ENCODE measurements at places on chromosomes 13 and 19.

DNA sequence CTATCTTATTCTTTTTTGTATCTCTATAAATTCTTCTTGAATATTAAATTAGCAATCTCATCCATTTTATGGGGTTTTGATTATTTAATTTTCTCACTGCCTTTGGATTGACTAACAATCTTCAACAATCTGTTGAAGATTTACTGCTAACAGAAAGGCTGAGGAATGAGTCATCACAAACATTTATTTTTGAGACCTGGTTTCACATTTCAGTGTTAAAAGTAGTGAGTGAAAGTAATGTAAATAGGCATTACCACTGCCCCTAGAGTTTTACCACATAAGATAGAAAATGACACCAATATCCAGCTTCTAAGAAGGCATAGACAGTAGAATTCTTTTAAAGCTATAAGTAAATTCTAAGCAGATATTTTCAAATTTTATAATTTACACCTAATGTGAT, 472.8 kb downstream of the OLFM4 start:
- DNase-seq, result no peak

DNA sequence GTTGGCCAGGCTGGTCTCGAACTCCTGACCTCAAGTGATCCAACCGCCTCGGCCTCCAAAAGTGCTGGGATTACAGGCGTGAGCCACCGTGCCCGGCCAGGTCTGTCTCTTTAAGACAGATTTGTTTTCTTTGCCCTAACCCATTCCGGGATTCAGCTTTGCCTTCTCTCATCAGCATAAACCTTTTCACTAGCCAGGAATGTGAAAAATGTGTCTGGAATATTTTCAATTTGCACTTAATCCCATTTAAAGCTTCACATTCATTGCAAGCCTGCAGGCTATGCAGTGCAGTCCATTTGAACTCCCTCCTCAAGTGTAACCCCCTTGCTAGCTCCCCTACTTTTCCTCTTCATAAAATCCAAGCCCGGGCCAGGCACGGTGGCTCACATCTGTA, 880 bp upstream of the TMEM160 start:
- peak; percentile 12 for DNase-seq

DNA sequence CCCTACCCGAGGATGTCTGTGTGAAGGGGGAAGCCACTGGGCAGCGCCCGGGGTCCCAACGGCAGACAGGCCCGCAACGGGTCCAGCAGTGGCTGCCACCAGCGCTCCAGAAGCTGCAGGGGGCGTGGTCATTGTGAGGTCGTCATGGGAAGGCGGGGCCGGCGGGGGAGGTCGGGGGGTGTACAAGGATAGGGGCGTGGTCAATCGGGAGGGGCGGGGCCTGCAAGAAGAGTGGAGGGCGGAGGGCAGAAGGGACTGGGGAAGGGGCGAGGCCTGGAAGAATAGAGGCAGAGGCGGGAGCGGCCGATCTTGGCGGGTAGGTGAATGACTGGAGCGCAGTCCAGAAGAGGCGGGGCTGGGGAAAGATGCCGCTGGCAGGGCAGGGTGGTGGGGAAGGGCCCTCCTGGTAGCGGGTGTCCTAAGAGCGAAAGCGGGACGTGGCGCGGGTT, 4.4 kb downstream of the FUZ start:
- DNase-seq, result peak; percentile 52

DNA sequence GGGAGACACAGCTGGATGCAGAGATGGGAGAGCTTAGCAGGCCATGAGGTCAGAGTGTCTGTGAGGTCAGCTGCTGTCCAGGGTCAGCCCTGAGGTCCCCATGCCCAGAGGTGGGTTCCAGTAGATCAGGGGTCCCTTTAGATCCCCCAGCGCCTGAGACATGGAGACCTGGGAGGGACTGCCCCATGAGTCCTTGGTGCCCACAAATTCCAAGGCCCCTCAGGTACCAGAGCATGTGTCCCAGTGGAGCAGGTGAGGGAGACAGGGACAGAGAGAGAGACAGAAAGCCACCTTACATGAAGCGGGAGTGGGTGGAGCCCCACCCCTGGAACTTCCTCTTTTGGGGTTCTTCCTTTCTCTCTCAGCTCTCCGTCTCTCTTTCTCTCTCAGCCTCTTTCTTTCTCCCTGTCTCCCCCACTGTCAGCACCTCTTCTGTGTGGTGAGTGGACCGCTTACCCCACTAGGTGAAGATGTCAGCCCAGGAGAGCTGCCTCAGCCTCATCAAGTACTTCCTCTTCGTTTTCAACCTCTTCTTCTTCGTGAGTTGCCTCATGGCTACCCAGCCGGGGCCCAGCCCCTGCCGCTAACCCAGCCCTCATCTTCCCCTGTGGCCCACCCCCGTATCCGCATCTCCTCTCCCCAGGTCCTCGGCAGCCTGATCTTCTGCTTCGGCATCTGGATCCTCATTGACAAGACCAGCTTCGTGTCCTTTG, at the start of gene CD37:
Gene CD37, plus strand, starts transcription at position 336 of the 713 bp plus-strand sequence. Its CDS starts 135 bp downstream, at position 471.
- no peak for DNase-seq

GRCh38 chr19:11577451-11578257, at the start of gene ACP5:
TSS of gene ACP5 (minus strand) at chr19:11577645. CDS start at chr19:11577317, 328 bp downstream.
- peak; percentile 62 for DNase-seq

- no peak for DNase-seq
Measured at GRCh38 chr19:35713904-35714495, 3.8 kb upstream of the KMT2B start.

GRCh38 chr13:31807090-31807541, 67.8 kb downstream of the RXFP2 start:
- peak; percentile 36 for DNase-seq

- no peak for DNase-seq
Measured at GRCh38 chr19:38099966-38100365, 124.1 kb downstream of the DPF1 start.

DNA sequence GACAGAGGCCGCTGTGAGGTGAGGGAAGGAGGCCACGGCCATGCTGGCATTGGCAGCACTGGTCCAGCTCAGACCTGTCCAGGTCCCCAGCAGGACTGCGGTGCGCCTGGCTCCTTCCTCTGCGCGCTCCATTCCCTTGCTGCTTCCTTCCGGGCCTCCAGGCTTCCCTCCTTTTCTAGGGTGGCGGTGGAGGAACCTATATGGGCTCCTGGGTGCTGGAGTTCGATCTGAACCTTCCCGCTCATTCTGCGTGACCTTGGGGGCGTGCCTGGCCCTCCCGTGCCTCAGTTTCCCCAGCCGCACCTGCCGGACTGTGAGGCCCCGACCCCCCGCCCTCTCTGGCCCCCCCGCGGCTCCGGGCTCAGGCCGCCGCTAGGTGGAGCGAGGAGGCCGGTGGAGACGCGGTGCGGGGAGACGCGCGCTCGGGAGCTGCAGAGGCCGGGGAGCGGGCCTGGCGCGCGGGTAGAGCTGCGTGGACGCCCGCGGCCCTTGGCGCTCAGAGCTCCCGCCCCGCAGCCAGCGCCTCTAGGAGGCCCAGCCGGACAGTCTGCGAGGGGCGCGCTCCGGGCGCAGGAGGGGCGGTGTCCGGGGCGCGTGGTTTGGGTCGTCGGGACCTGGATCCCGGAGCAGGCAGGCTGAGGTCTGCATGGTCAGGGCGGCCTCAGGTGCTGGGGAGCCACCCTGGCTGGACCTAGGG, 29.9 kb downstream of the EFNA2 start:
- no peak for DNase-seq

- DNase-seq, result no peak
Measured at GRCh38 chr13:102187313-102187712, 214.5 kb downstream of the FGF14 start.

GRCh38 chr13:27161980-27162379, 9.6 kb downstream of the USP12 start:
- no peak for DNase-seq

DNA sequence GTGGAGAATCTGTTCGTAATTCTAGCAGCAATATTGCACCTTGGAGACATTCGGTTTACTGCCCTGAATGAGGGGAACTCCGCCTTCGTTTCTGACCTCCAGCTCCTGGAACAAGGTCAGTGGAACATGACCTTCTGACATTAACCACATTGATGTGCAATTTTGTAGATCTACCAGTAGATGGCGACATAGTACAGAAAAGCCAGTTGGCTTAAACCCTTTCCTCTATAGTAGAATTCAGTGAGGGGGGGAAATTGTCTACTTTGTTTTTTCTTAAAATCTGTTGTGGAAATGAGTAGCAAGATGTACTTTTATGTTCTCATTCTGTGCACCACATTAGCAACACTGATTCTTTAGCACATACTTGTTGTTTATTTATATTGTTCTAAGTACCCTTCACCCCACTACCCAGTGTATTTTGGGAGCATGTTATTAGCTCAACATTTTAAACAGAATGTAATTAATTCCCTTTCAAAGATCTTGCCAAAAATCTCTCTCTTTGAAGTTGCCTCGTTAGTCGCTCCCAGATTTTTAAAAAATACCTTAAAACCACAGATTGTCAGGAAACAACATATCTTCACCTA, 332.2 kb downstream of the MYO16 start:
- peak; percentile 61 for DNase-seq

- no peak for DNase-seq
Measured at GRCh38 chr13:100394005-100394695, 194.4 kb downstream of the GGACT start.

DNA sequence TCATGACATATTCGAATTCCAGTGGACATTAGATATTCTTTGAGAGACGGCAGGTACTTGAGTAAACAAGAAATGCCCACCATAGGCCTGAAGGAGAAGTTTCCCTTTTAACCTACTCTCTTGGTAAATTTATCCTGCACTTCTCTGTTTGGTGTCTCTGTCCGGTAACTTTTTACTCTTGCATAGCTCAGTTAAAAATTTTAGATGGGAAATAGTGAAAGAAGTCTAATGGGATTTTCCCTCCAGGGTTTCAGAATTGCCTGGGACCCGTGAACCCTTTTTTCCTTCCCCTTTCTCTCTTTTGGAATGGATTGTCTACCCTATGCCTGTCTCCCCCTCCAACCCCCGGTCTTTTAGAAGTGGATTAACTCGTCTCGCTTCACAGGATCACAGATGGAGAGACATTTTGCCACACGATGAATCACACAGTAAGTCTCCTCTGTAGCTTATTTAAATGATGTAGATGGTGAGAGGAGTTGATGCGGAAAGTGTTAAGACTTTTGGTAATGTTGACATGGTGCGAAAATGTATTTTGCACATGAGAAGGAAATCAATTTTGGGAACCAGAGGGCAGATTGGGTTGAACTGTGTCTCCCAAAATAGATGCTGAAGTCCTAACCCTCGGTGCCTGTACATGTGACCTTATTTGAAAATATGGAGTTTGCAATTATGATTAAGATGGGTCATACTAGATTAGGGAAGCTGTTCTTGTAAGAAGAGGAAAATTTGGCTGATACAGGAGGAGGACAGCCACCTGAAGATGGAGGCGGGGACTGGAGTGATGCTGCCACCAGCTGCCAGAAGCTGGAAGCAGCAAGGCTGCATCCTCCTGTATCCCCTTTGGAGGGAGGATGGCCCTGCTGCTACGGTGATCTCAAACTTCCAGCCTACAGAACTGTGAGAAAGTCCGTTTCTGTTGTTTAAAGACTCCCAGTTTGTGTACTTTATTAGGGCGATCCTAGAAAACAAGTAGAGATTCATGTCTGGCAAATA, 711 bp upstream of the MIPEP start:
- DNase-seq, result peak; percentile 33

DNA sequence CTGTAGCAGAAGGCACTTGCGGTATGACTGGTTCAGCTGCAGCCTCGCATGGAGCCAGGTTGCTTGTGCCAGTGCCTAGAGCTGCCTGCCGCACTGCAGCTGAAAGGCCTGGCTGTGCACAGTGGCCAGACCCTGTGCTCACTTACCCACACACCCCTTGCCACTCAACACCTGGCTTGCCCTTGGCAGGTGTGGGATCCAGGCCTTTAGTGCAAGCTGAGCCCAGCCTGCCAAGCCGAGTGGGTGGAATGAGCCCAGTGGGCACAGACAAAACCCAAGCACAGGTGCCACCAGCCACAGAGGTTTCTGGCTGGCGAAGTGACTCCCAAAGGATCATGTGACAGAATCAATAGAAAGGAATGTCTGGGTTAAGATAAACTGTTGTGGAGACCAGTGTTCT, 19.5 kb downstream of the LIG4 start:
- no peak for DNase-seq

DNA sequence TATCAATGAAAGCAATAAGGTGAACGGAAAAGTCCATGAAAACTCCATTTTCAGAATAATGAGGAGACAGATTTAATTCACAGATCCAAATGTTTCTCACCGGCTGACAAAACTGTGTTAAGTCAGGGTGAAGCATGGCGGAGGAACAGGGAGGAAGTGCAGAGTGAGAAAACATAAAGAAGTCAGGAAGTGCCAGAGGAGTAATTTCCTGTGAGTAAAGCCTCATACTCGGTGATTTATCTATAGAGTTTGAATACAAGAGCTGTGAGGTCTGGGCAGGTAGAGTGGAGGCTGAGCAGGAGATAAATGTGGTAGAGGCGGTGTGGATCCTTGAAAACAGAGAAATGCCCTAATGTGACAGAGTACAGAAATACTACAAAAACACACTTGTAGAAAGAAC, 11.4 kb downstream of the CARD8 start:
- peak; percentile 58 for DNase-seq

- DNase-seq, result peak; percentile 85
Measured at GRCh38 chr19:56217039-56217949, 15.2 kb downstream of the ZSCAN5C start.

GRCh38 chr13:24254146-24254841, 55.1 kb upstream of the C1QTNF9 start:
- no peak for DNase-seq

- DNase-seq, result peak; percentile 97
Measured at GRCh38 chr13:77521194-77521593, 14.3 kb upstream of the SCEL start.

DNA sequence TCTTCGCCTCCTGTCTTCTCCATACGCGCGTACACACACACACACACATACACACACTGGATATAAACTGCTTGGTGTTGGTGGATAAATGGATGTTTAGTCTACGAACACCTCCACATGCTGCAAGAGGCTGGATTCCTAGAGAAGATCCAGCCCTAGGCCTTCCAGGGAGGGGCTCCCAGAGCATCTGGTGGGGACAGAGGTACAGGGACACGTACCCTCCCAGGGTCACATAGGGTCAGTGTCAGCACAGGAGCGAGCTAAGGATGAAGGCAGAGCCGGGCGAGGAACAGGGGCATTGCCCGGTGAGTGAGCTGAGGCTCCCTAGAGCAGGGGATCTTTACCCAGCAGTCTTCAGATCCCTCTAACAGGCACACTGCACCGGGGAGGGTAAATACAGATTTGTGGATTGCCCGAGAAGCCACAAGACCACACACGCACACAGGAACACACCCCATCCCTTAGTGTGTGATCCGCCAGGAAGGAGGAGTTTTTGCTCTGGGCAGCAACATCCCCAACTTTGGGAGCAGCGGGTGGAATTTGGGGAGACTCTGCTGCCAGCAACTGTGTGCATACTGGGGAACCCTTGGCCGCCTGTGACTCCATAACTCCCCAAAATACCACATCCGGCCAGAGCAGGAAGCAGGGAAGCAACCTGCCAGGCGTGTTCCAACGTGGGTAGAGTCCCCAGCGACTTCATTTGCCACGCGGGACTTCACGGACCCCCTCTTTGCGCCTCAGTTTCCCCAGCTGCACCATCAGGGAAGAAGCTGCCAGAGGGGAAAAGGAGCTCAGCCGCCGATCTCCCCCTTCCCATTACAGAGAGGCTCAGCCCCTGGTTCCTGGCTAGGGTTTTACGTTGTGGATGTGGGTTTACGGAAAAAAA, 5.8 kb upstream of the TLE2 start:
- DNase-seq, result peak; percentile 35

- DNase-seq, result no peak
Measured at GRCh38 chr13:44171156-44171555, 202.5 kb upstream of the SERP2 start.
